ENCODE measurements at places on chromosomes 16 and 17. TPM values are rescaled to one million over a fixed set of nuclear protein-coding genes. Genes with fewer than 3 reads are reported as not detected.

RRN3 gene
- 28.3 TPM for total RNA-seq

DNA sequence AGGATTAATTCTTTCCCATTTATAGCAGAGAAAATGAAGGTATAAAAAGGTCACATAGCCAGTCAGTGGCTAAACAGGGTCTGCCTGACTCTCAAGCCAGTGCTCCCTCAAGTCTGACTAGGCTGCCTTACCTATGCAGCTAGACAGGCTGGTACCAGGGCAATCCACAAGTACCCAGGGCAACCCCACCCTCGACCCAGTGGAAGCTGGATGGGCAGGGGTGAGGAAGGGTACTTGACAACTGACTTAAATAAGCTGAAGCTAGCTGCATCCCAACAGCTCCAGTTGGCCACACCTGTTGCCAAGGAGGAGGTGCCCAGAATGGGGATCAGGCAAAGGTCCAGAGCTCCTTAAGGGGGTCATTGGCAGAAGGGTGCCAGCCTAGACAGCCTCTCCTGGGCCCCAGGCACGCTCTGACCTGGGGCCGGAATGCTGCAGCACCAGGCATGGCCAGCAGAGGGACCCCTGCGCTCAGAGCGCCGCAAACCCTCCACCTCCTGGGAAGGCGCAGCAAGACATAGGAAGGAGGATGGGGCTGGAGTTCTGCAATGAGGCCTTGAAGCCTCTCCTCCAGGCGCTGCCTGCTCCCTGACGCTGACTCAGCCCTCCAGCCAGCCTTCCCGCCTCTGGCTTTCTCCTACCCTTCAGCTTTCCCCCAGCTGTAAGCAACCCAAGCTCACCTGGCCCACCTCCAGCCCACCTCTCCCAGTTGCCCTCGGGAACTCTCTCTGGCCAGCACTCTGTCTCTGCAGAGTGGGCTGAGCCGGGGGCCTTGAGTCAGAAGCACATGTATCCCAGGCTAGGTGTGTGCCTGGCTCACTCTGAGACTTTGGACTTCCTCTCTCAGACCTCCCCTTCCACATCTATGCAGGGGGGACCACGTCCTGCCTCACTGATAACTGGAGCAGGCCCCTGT, 28.8 kb downstream of the MPP2 start:
- peak; percentile 7 for DNase-seq

DNA sequence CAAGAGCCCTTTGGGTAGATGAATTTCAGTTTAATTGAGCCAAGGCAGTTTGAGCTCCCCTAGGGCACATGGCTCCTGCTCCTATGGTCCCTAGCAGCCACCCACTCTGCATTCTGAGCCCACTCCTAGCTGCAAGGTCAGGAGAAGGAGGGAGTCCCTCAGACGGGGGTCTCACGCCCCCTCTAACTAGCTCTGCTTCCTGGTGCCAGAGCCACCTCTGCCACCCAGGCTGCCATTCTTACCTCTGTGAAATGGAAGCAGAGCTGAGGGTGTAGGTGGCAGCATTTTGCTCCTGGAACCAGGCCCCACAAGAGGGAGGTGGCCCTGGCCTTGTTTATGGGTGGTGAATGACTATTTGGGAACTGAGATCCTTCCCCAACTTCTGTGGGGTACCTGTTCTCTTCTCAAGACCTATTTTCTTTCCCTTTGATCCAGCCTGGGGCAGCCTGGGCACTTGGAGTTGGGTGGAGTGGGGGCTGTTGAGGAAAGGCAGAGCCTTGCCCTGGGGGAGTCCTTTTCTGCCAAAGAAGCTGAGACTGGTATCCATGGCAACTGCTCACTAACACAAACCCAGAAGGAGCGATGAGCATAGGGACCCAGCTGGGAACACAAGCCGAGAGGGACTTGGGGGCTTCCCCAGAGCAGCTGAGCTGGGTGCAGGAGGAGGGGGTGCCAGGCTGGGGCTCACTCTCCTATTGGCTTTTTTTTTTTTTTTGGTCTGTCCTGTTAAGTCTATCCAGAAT, 4.8 kb downstream of the SPNS2 start:
- no peak for DNase-seq

DNA sequence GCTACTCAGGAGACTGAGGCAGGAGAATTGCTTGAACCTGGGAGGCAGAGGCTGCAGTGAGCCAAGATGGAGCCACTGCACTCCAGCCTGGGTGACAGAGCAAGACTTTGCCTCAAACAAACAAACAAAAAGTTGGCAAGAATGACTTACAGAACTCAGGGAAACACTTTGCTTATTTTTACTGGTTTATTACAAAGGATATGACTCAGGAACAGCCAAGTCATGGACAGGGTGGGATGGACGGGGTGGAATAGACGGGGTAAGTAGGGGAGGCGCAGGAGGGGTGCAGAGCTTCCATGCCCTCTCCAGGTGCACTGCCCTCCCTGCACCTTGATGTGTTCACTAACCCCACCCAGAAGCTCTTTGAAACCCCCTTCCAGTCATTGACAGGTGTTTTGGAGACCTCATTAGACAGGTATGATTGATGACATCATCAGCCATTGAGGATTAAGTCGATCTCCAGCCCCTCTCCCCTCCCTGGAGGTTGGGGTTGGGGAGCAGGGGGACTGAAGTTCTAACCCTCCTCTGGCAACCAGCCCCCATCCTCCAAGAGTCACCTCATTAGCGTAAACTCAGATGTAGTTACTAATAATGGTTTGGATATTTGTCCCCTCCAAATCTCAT, 41.3 kb upstream of the ZCCHC14 start:
- no peak for DNase-seq

GRCh38 chr16:593406-593805, 3.5 kb downstream of the RAB40C start:
- no peak for DNase-seq

All from glomerular endothelial cell (primary cell).